ENCODE measurements at places on chromosomes 3 and 15. TPM values are rescaled to one million over a fixed set of nuclear protein-coding genes. Genes with fewer than 3 reads are reported as not detected.

- H3K27ac ChIP-seq: no peak overlapping the region
- no peaks in the 10 kb centered on the region for H3K4me1 ChIP-seq
- H3K36me3 ChIP-seq: no peaks in the 10 kb centered on the region
- DNase-seq: no peak
Measured at GRCh38 chr3:46082021-46082420, 54.7 kb upstream of the XCR1 start.

TJP1 gene
- total RNA-seq: 68.3 TPM

- H3K27me3 ChIP-seq: no peaks in the 10 kb centered on the region
- H3K4me1 ChIP-seq: no peaks in the 10 kb centered on the region
- no peaks in the 10 kb centered on the region for H3K36me3 ChIP-seq
- DNase-seq: peak; percentile 23
Measured at GRCh38 chr3:184647405-184647936, 64.4 kb downstream of the MAGEF1 start.

GRCh38 chr15:80199366-80199765, 46.6 kb downstream of the FAH start:
- H3K36me3 ChIP-seq: no peaks in the 10 kb centered on the region
- no peaks in the 10 kb centered on the region for H3K27me3 ChIP-seq
- H3K4me3 ChIP-seq: no peak overlapping the region
- no peak overlapping the region for H3K27ac ChIP-seq
- no peaks in the 10 kb centered on the region for H3K4me1 ChIP-seq
- DNase-seq: no peak

DNA sequence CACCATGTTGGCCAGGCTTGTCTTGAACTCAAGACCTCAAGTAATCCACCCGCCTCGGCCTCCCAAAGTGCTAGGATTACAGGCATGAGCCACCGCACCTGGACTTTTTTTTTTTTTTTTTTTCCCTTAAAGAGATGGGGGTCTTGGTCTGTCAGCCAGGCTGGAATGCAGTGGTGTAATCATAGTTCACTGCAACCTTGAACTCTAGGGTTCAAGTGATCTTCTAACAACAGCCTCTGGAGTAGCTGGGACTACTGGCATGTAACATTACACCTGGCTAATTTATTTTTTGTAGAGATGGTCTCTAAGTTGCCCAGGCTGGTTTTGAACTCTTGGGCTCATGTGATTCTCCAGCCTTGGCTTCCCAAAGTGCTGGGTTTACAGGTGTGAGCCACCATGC, 81.6 kb downstream of the ANKRD28 start:
- no peaks in the 10 kb centered on the region for H3K27me3 ChIP-seq
- no peak for DNase-seq
- H3K27ac ChIP-seq: no peak overlapping the region
- peaks cover 3% of the 10 kb centered on the region for H3K36me3 ChIP-seq
- H3K4me1 ChIP-seq: no peaks in the 10 kb centered on the region

- H3K27me3 ChIP-seq: no peaks in the 10 kb centered on the region
- H3K4me1 ChIP-seq: no peaks in the 10 kb centered on the region
- H3K4me3 ChIP-seq: no peak overlapping the region
- DNase-seq: no peak
- no peak overlapping the region for H3K27ac ChIP-seq
Measured at GRCh38 chr3:158269942-158270341, 160.1 kb downstream of the RSRC1 start.

CACNA2D3 gene
- total RNA-seq: 0.26 TPM

DNA sequence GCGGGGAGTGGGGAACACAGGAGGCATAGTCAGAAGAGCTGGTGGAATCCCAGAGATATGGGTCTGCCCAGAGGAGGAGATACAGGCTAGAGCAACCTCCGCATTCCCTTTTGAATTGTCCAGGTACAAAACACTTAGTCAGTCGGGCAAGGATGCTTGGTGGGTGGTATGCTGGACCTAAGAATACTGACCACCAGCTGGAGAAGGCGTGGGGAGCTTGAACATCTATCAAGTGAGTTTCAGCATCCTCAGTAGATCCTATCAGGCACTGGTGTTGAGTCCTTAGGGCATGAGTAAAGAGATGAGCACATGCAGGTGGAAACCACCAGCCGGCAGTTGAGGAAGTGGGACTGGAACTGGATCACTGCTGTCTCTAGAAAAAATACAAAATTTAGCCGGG, 14.7 kb upstream of the DIS3L start:
- DNase-seq: no peak
- no peaks in the 10 kb centered on the region for H3K27me3 ChIP-seq
- H3K36me3 ChIP-seq: no peaks in the 10 kb centered on the region
- no peaks in the 10 kb centered on the region for H3K4me1 ChIP-seq
- H3K27ac ChIP-seq: no peak overlapping the region
- H3K4me3 ChIP-seq: no peak overlapping the region

CHRM5 gene
- total RNA-seq: not detected

LRCH3 gene
- 28.6 TPM for total RNA-seq

- H3K27me3 ChIP-seq: no peaks in the 10 kb centered on the region
- H3K27ac ChIP-seq: no peak overlapping the region
- no peak overlapping the region for H3K4me3 ChIP-seq
- H3K36me3 ChIP-seq: no peaks in the 10 kb centered on the region
- no peak for DNase-seq
Measured at GRCh38 chr3:31815631-31816440, 165.2 kb downstream of the OSBPL10 start.

- no peak for DNase-seq
- H3K27me3 ChIP-seq: no peaks in the 10 kb centered on the region
- no peaks in the 10 kb centered on the region for H3K36me3 ChIP-seq
- no peaks in the 10 kb centered on the region for H3K4me1 ChIP-seq
- no peak overlapping the region for H3K4me3 ChIP-seq
Measured at GRCh38 chr15:54026258-54026657, 48.0 kb downstream of the UNC13C start.

GRCh38 chr15:61869656-61870055, 190.6 kb downstream of the VPS13C start:
- H3K36me3 ChIP-seq: no peaks in the 10 kb centered on the region
- H3K27ac ChIP-seq: no peak overlapping the region
- H3K27me3 ChIP-seq: no peaks in the 10 kb centered on the region

- peak within 1 kb of the TSS; percentile 71 for H3K4me3 ChIP-seq
- no peaks in the 10 kb centered on the region for H3K27me3 ChIP-seq
- no peaks in the 10 kb centered on the region for H3K36me3 ChIP-seq
- DNase-seq: peak; percentile 88
- peaks cover 31% of the 10 kb centered on the region for H3K4me1 ChIP-seq
Measured at GRCh38 chr3:179322286-179323196, at the start of gene ZNF639. TSS of gene ZNF639 (plus strand) at chr3:179323031. CDS start at chr3:179328294, 5,263 bp downstream.

DNA sequence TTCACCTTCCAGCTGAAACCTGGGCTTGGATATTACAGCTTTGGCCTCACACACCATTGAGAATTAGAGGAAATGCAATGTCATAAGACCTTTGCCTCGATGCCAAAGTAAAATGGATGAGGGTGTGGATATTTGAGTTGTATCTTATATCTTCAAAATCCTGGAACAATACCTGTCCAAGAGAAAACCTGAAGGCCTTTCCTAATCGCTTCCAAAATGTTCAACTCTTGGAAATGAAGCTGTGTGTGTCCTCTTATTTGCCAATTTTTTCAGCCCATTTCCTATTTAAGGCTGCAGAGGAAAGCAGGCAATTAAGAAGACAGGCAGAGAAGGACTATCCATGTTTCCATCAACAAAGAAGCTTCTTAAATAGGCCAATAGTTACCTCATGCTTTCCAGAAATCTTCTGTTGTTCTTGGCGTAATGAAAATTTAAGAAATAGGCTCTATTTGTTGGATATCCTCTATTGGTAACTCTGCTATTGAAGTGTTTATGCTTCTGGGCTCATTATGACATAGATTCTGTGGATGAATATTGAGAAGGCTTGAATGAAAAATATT, 99.5 kb upstream of the ZBTB20 start:
- no peaks in the 10 kb centered on the region for H3K4me1 ChIP-seq
- no peaks in the 10 kb centered on the region for H3K36me3 ChIP-seq
- no peak overlapping the region for H3K4me3 ChIP-seq
- DNase-seq: no peak
- H3K27me3 ChIP-seq: no peaks in the 10 kb centered on the region

SUSD5 gene
- 0.81 TPM for total RNA-seq

GRCh38 chr3:96977671-96978070, 163.3 kb downstream of the EPHA6 start:
- no peaks in the 10 kb centered on the region for H3K36me3 ChIP-seq
- H3K4me3 ChIP-seq: no peak overlapping the region
- H3K27me3 ChIP-seq: no peaks in the 10 kb centered on the region

TEX55 gene
- not detected for total RNA-seq

DNA sequence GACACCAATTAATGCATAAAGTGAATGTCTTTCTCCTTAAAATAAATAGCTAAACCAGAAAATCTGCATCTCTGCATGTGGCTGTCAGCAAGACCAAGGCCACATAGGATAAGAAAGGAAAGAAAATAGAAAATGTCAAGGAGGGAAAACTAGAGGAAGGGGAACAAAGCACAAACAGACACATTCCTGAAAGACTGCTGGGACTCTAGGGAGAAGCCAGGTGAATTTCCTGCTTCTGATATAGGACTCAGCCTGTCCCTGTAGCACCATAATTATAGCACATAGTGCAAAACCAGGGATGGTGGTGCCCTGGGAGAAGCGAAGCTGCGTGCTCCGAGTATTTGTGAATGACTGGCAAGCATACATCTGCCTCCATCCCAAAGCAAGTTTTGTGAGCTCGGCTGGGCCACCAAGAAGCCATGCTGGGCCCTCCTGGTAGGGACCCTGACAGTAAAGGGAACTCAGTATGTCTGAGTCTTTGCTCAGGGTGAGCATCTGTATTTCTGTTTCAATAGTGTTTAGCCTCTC, 14.2 kb downstream of the FSTL1 start:
- no peak overlapping the region for H3K4me3 ChIP-seq
- no peak overlapping the region for H3K27ac ChIP-seq
- no peaks in the 10 kb centered on the region for H3K27me3 ChIP-seq
- DNase-seq: no peak
- no peaks in the 10 kb centered on the region for H3K36me3 ChIP-seq

GRCh38 chr15:39888243-39888642, 31.8 kb downstream of the GPR176 start:
- no peaks in the 10 kb centered on the region for H3K4me1 ChIP-seq
- DNase-seq: no peak
- no peaks in the 10 kb centered on the region for H3K27me3 ChIP-seq
- H3K36me3 ChIP-seq: no peaks in the 10 kb centered on the region

GRCh38 chr3:75144406-75144805, 519.7 kb upstream of the FRG2C start:
- DNase-seq: no peak
- H3K27ac ChIP-seq: no peak overlapping the region
- no peaks in the 10 kb centered on the region for H3K27me3 ChIP-seq
- H3K4me1 ChIP-seq: no peaks in the 10 kb centered on the region
- no peak overlapping the region for H3K4me3 ChIP-seq

DNA sequence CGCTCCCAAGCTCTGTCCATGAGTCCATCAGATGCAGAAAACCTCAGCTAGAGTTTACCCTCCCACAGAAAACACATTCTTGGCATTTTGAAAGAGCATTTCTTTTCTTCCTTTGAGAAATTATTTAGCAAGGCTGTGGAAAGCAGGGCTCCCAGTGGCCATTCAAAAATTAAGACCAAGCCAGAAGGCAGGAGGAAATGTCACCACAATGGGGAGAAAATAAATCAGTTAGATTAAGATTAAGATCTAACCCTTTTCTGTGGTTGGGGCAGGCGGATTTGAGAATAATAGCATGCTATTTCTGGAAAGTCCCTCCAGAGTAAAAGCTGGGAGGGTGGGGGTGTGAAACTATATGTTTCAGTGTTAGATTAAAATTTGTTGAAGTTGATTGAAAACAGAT, 20.2 kb downstream of the LRIG1 start:
- no peak for DNase-seq
- no peaks in the 10 kb centered on the region for H3K36me3 ChIP-seq
- no peak overlapping the region for H3K4me3 ChIP-seq
- no peak overlapping the region for H3K27ac ChIP-seq
- no peaks in the 10 kb centered on the region for H3K4me1 ChIP-seq
- H3K27me3 ChIP-seq: no peaks in the 10 kb centered on the region

DNA sequence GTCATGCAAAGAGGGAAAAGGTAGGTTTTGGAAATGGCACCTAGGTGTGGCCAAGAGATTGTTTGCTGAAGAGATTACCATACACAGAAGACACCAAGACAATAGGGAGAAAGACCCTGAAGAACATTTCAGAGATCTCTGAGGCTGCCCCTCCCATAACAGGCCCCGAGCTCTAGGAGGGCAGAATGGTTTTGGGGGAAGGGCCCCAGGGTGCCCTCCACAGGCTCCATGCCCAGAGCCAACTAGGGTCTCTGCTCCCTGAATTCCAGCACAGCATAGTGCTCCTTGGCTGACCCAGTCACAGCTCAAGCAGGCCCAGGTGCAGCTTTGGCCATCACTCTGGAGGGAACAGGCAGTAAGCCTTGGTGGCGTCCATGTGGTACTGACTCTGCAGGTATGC, 163.9 kb downstream of the RAB11A start:
- no peaks in the 10 kb centered on the region for H3K36me3 ChIP-seq
- no peaks in the 10 kb centered on the region for H3K4me1 ChIP-seq
- H3K4me3 ChIP-seq: no peak overlapping the region
- peaks cover 12% of the 10 kb centered on the region for H3K27me3 ChIP-seq
- H3K27ac ChIP-seq: no peak overlapping the region
- DNase-seq: no peak

DNA sequence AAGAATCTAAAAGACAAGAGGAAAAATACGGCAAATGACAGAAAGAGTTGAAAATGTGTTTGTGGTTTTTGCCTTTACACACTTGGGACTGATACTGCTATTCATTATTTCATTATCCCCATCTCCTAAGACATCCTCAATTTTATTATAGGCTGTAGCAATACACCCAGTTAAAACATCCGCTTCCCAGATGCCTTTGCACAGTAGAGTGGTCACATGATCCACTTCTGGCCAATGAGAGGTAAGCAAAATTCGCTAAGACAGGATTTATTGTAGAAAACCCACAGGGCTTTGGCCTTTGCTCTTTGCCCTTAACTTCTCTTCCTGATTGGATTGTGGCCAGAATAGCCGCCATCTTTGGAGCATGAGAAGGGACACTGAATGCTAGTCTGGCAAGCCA, 53.2 kb upstream of the BOC start:
- DNase-seq: no peak
- H3K27me3 ChIP-seq: no peaks in the 10 kb centered on the region
- no peak overlapping the region for H3K4me3 ChIP-seq
- peak overlapping the region; percentile 40 for H3K27ac ChIP-seq
- H3K4me1 ChIP-seq: no peaks in the 10 kb centered on the region

GPR15 gene
- total RNA-seq: not detected

DNA sequence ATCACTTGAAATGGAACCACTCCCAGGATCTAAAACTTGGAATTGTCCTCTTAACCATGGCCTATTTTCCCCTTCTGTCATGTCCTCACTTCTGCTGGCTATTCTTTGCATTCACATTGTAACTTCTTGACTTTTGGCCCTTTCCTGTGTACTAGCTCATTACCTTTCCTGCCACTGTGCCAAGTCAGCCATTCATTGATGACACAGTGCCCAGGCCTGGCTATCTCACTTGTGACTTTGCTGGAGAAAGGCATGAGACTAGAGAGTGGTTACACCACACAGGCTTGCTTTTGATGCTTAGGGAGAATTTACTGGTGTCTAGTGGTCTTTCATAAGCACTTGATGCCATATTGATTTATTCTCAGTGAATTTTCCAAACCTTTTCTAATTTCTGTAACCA, 101.1 kb downstream of the NR1D2 start:
- no peak overlapping the region for H3K4me3 ChIP-seq
- H3K27ac ChIP-seq: no peak overlapping the region
- no peaks in the 10 kb centered on the region for H3K36me3 ChIP-seq
